SK-N-DZ (cell line): ENCODE measurements at places on chromosomes 16 and 17.

DNA sequence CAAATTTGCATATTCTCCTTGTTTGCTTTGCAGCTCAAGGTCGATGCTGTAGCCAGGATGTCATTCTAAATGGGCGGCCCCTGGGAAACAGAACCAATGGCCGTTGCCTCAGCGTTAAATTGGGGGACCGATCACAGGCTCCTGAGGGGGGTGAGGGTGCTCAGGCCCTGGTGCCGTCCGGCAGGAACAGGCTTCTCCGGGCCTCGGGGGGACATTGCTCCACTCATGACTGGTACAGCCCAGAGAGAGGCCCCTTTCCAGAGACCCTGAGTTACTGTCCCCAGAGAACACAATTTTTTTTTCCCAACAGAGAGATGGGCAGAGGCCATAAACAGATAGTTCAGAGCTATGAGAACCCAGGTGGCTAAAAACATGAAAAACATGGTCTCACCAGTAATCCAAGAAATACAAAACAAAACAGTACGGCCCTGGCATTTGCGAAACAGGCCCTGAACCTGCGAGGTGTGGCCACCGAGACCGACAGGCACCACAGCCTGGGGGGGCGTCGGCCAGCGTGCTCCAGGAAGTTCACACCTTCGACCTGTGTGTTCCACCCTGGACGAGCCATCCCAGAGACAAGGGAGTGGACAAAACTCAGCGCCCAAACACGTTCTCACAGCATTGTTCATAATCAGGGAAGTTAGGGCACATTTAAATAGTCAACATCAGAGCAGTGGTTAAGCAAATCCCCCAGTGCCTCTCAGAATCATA lies 82.8 kb downstream of the METRNL start:
- no peak for DNase-seq

DNA sequence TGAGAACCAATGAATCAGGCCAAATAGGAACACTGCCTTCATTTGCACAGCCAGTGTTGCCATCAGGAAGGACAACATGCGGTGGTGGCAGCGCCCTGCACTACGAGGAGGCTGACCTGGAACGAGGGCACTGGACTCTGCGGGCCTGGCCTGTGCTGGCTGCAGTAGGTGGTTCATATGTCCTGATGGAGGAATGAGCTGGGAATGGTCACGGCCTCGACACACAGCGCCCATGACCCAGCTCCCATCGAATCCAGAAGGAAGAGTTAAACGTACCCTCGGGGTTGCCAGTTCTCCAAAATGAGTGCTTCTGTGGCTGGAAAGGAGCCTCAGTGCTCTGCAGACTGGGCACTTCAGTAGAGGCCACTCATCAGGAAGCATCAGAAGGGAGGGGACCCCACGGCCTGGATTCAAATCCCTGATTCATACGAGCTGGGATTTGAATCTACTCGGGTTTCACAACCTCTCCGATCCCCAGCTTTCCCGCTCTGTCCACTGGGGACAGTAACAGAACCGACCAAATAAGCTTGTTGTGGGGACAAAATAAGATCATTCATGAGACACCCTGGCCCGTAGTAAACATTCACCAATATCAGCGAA lies 85.5 kb downstream of the ZDHHC7 start:
- no peak for DNase-seq

DNA sequence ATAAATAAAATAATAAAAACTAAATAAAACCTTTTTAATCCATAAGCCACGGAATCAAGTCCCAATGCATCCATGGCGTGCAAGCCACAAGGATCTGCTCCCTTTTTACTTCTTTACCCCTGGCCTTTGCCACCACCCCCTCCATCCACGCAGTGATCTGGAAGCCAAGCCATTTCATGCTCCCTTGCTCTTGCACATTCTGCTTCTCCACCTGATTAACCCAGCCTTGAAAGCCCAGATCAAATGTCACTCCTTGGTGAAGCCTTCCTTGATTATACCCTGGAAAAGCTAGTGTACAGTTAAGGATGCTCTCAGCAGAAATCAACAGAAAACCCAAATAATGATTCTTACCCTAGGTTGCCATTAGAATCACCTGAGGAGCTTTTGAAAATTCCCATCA lies 9.9 kb downstream of the LRRC3C start:
- no peak for DNase-seq

DNA sequence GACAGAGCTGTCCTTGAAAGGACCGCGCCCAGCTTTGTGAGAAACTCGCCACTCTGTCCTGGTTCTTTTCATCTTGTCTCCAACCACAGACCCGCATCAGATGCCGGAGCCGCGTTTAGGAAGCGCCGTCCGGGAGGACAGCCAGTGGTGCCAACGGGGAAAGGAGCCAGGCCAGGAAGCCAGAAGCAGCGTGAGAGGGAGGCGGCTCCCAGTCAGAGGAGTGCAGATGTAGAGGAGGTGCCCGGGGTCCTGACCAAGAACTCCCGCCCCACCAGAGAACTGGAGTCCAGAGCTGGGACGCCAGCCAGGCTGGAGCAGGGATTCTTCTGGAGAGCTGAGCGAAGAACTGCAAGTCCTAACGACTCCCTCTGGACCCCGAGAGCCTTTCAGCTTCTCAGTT lies 49.3 kb upstream of the TNRC6C start:
- DNase-seq = no peak

DNA sequence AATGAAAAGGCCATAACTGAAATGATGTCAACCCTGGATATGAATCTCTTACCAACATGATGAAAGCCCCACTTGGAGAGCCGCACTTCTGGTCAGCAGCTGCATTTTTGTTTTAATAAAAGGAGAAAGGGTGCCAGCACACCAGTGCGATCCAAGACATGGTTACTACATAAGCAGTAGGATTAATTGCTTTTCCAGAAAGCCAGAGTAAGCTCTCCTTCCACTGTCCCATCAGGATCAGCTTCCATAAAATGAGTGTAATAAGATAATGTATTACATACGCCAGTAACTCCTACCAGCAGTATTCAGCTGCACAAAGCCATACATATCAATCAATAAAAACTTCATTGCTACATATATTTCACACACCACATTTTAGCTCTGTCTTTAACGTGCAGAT lies 26.3 kb upstream of the NACA2 start:
- DNase-seq = no peak

DNA sequence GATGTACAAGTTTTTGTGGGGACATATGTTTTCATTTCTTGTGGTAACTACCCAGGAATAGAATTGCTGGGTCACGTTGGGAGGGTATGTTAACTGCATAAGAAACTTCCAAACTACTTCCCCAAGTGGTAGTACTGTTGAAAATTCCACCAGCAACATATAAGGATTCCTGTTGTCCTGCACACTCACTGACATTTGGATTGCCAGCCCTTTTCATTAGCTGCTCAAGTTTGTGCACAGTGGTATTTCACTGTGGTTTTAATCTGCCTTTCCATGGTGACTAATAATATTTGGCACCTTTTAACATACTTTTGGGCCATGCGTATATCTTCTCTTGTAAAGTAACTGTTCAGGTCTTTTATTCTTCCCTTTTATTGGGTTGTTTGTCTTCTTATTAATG lies 103.3 kb downstream of the GNAO1 start:
- no peak for DNase-seq

DNA sequence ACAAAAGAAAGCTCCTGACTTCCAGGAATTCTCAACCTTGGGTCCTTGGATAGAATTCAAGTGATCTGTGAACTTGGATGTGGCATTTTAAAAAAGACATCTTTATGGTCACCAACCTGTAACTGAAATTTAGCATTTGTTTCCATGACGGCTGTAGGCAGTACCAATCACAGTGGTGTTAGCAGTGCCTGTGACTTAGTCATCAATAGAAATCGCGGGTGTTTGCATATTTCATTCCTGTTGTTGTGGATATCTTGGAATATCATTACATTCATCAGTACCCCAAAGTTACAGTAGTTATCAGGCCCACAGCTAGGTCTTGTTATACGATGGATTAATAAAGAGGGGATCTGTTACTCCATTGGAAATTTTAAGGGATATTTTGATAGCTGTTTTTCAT lies 81.6 kb downstream of the CMIP start:
- DNase-seq = no peak
